ENCODE measurements at places on chromosomes 12 and 14.

DNA sequence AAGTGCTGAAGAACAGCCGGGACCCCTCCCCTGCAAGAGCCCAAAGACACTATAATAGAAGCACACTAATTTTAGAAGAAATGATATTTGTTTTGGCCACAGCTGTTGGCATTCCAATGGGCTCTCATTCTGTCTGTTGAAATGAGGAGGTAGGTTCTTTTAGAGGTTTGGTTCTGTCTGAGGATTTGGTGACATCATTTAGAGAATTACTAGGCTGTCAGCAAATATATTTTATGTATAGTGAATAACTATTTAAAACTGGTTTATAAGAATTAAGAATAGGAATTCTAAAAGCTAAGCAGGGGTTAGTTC lies 200.7 kb upstream of the SLC38A2 start:
- no peak for DNase-seq

GRCh38 chr12:3280967-3281366 lies 203.8 kb downstream of the TSPAN9 start:
- DNase-seq: no peak

- DNase-seq: no peak
These were observed 5.3 kb downstream of the ALDH1L2 start for GRCh38 chr12:105078712-105079570.

DNA sequence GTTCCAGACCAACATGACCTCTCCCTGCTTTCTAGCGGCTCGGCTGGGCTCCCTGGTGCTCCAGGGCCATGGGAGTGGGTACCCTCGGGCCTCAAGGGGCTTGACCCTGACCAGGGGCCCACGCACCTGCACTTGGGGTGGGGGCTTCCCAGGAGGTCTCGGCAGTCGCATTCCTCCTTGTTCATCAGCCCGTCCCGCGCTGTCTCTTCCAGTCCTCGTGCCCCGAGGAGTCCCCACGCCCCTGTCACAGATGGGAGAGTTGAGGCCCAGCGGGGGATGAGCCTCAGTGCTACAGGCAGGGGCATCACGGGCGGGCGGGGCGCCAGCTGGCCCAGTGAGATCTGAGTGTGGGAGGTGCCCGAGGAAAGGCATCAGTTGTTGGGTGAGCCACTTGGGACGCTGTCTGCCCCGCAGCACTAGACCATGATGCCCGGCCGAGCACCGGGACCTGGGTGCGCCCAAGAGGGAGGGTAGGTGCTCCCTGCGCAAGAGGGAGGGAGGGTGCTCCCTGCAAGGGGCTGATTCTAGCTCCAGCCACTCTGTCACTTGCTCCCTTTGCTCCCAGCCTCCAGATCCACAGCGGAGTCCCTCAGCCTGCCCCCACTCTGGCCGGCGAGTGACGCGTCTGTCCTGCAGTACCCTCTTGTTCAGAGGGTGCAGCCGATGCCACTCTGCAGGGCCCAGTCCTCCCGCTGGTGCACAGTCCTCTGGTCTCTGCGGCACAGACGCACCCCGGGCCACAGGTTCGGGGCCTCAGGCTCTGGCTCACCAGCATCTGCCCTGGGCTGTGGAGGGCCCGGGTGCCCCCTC lies 23.8 kb downstream of the MMP17 start:
- DNase-seq: no peak

DNA sequence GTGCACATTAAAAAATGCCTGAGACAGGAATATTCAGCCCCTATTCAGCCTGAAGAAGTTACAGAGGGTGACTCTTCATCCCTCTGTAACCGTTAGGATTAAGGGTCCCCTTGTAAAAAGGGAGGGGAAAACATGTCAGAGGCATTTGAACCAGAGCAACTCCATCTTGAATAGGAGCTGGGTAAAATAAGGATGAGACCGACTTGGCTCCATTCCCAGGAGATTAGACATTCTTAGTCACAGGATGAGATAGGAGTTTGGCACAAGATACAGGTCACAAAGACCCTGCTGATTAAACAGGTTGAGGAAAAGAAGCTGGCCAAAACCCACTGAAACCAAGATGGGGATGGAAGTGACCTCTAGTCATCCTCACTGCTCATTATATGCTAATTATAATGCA lies 19.9 kb upstream of the MDM1 start:
- no peak for DNase-seq

- DNase-seq: no peak
These were observed 5.5 kb upstream of the KRT84 start for GRCh38 chr12:52390739-52391617.

Data from activated CD4-positive, alpha-beta T cell treated with anti-CD3 and anti-CD28 coated beads for 24 hours (primary cell).